Activated CD4-positive, alpha-beta T cell treated with anti-CD3 and anti-CD28 coated beads, Interleukin-2, amount 50 U/mL, for 16 hours (primary cell): ENCODE measurements at places on chromosomes 7 and 10.
A peak's percentile ranks its signal among the peaks of the same experiment; 100 is the strongest.

DNA sequence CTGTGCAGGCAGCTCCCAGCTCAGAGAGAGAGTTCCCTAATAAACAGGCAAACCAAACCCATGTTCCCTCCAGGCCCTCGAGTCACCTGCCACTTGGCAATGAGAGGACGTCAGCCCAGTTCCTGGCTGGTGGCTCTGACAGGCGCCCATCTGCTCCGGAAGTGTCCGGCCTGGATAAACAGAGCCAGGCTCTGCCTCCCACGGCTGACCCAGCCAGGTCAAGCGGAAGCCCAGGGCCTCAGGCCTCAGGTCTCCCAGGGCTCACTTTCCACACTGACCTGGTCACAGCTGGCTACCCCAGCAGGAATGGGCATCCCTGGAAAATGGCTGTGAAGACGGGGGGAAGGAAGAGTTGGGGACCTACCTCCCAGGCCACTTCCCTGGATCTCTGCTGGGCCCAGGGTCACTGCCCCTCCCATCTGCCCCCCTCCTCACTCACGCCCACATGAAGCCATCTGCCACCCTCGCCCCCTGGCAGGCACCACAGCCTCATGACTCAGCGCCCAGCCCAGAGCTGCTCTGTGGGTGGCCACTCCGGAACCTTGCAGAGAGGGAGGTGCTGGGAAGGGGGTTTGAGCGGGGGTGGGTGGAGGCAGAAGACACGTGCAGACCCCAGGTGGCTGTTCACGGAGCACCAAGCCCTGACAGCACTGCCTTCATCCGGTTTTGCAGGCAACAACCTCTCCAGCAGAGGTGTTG lies 37.4 kb upstream of the DUSP5 start:
- peak; percentile 25 for DNase-seq

DNA sequence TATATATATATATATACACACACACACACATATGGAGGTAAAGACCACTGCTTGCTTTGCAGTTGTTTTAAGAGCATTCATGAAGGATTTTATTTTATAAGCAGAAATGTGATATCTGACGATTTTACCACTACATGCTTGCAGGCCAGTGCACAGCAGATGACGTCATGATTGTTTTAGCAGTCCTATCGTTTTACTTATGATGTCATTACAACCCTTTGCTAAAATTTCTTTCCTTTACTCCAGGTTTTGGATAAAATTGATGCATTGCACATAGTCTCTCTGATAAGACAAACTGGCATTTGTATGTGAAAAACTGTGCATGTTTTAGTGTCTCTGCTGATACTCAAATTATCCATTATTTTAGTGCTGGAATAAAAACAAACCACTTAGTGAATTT lies 9.2 kb downstream of the EGFR start:
- DNase-seq, result no peak

DNA sequence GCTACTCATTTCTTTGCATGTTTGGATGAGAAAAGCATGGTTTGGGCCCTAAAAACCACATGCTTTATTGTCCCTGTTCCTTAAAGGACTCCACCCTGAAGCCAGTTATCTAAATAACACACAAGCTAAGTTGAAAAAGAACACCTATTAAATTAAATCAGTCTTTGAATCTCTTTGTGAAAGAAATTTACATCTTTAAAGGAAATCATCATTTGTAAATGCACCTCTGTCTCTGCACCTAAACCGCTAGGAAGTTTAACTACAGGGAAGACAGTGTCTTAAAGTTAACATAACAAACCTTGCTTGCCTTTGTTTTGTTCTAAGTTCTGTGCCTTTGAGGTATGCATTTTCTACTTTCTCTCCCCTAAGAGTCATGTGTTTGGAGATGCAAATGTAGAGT lies 52.6 kb downstream of the HTR7 start:
- DNase-seq, result no peak

- DNase-seq, result no peak
Observed at GRCh38 chr7:47847207-47847606, 101.1 kb downstream of the PKD1L1 start.

GRCh38 chr7:43834463-43835251 lies 34.7 kb downstream of the MRPS24 start:
- peak; percentile 83 for DNase-seq

- DNase-seq, result no peak
Observed at GRCh38 chr10:69577268-69578232, 4.3 kb upstream of the NEUROG3 start.

DNA sequence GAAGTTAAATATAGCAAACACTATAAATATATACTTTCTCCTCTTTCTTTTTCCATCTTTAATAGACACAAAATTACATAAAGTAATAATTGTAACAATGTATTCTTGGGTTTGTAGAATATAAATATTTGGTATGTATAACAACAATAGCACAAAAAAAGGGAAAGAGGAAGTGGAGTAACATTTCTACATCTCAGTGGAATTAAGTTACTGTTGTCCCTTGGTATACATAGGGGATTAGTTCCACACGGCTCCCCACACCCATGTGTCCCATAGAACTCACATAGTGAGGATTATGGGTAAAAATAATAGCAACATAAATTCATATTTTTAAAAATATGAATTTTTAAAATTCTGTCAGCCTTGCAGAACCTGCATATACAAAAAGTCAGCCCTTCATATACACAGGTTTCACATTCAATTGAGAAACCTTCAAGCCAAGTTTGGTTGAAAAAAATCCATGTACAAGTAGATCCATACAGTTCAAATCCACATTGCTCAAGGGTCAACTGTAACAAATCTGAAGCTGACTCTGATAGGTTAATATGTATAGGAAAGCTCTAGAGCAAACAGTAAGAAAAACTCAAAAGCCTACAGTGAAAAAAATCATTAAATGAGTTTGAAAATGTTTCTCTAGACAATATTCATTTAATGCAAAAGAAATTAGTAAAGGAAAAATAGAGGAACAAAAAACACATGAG lies 92.4 kb downstream of the HYCC1 start:
- DNase-seq, result no peak

GRCh38 chr7:26329520-26330255 lies 38.0 kb downstream of the SNX10 start:
- no peak for DNase-seq

GRCh38 chr7:116259871-116260440 lies 49.6 kb downstream of the TES start:
- no peak for DNase-seq

GRCh38 chr7:117707080-117707479 lies 166.2 kb downstream of the CTTNBP2 start:
- DNase-seq, result no peak

DNA sequence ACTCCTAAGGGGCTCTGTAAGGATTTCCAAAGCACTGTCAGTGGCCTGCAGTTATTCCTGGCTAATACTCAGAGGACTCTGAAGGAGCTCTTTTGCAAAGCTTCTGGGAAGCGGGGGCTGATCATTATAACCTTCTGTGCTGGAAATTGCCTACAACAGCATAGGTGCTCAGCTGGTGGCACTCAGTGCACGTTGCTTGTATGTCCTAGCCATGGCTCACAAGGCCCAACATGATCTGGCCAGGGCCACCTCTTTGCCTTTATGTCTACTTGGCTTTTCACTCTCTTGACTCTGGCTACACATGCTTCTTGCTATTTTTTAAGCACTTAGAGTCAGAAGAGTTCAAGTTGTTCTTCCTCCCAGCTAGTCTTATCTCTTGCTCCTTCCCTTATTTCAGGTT lies 17.5 kb downstream of the LAMB4 start:
- DNase-seq, result no peak

- no peak for DNase-seq
Observed at GRCh38 chr10:84706875-84707274, 378.5 kb downstream of the CCSER2 start.

DNA sequence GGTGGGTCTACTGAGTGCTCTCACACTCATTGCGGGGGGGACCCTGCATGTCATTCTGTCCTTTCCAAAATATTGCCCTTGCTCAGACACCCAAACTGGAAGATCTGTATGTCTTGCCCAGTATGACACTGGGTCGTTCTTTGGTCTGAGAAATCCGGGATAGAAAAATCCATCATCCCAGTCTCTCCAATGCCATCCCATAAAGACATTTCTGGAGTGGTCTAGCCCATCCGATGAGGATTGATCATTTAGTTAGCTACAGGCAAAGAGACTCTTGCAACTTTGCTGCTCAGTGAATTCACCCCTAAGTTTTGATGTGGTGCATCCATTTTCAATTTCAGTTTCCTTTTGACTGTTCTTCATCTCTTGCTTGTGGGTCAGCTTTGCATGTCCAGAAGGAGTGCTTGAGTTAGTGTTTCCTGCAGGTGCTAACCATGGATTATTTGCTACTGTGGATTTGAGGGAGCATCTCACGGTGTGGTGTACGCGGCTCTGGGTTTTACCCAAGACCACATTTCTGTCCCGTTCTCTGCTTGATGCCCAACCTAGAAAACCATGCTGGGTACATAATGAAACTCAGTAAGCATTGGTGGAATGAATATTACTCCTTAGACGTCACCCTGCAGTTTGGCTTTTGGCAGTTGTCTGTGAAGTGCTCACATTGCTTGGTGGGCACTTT lies 247.0 kb upstream of the MKI67 start:
- DNase-seq, result peak; percentile 74

DNA sequence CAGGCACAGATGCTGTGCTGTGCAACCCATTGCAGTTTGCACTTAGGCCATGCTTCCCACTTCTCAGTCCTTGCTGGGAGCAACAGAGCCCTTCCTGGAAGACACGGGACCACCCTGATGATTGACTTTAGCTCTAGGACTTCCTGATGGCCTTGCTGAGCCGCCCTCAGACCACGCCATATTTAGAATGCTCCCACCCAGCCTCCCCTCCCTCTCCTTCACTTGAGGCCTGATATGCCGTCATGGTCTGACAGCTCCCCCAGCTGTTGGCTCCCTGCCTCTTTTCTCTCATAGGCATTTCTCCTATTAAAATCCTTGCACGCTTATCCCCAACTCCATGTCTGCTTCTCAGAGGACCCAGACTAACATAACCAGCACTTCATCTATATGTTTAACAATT lies 29.4 kb upstream of the GATAD1 start:
- no peak for DNase-seq

DNA sequence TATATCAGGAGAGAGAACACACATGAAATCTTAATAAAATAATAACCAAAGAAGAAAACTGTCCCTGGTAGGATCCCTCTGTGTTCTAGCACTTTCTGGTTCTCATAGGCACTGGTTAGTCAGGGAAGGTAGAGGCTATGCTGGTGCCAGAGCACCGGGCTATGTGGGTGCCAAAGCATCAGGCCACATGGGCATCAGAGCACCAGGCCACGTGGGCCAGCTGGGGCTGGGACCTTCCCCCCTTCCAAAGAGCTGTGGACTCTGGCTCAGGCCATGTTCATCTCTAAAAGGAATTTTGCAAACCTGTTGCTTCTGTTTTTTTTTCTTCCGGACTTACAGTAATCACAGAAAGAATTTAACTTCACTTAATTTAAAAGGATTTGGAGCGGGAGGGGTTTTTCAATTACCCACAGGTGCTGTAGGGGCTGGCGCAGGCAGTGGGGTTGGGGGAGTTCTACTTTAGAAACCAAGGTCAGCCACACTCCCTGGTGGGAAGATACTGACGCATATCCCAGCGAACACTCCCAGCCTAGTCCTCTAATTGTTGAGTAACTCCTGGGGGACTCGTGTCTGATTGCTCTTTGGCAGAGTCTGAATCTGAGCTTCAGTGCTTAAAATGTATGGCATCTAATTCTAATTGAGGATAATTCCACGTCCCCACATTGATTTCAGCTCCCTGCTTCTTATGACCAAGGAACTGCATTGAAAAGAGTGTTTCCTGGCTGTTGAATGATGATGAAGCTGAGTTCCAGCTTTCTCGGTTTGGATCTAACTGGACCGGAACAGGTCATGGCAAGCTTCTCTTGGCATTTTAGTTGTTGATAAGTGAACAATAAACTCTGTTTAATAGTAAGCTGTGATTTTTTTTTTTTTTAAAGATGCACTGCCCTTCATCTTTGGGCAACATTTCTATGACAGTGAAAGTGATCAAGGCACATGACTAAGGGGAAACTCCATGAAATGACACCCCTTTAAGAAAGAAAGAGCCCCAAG lies 110.7 kb upstream of the FZD8 start:
- DNase-seq, result no peak

- DNase-seq, result no peak
Observed at GRCh38 chr10:91194497-91195179, 25.8 kb upstream of the PCGF5 start.

- DNase-seq, result no peak
Observed at GRCh38 chr10:549391-549790, 140.1 kb downstream of the DIP2C start.

DNA sequence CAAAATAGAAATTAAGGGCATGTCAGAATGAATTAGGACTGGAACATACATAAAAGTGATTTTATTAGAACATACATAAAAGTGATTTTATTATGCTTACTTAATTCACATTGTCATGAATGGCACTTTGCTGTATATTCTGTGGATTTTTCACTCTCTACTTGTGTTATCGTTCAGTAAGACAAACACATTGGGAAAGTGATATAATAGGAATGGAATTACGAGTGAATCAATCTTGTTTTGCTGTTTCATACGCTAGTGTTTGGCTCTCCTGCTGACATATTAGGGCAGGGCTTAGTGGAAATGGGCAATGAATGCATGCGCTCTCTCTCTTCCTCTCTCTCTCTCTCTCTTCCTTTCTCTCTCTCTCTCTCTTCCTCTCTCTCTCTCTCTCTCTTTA lies 561.1 kb downstream of the ACTR3B start:
- no peak for DNase-seq

- no peak for DNase-seq
Observed at GRCh38 chr10:33189808-33190207, 144.7 kb downstream of the NRP1 start.

GRCh38 chr7:28685644-28686417 lies 272.3 kb downstream of the TRIL start:
- DNase-seq, result peak; percentile 10

DNA sequence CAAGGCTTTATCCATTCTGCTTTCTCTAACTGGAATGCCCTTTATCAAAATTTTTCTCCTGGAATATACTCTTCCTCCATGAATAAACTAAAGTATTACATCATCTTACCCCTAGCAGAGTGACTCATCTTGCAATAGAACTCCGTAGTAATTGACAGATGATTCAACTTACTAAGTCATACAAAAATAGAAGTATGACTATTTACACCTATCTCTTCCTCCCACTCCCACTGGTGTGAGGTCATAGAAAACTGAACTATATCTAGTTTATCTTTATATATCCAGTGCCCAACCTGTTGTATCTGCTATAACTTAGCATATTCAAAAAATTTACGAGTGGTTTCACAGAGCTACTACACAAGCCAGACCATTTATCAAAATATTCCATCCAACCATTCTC lies 26.1 kb downstream of the ABCB1 start:
- DNase-seq, result peak; percentile 6

DNA sequence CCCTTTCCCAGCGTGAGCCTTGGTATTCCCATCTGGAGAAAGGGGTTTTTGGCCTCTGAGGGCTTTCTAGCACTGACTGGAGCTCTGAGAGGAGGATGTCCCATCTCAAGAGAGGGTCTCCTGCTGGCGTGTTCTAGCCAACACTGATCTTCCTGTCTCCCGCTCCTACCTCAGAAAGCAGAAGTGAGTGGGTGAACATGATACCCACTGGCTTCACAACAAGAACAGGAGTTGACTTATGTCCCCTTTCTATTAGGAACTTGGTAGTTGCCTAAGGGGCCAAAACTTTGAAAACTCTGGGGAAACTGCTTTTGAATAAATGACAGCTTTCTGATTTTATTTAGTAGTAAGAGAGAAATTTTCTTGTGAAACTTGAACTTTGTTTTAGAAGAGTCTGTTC lies 113.1 kb upstream of the ADCY1 start:
- no peak for DNase-seq

- DNase-seq, result no peak
Observed at GRCh38 chr7:1042492-1042833, 1.9 kb upstream of the GPR146 start.
